ENCODE measurements at places on chromosomes 7 and 10.

DNA sequence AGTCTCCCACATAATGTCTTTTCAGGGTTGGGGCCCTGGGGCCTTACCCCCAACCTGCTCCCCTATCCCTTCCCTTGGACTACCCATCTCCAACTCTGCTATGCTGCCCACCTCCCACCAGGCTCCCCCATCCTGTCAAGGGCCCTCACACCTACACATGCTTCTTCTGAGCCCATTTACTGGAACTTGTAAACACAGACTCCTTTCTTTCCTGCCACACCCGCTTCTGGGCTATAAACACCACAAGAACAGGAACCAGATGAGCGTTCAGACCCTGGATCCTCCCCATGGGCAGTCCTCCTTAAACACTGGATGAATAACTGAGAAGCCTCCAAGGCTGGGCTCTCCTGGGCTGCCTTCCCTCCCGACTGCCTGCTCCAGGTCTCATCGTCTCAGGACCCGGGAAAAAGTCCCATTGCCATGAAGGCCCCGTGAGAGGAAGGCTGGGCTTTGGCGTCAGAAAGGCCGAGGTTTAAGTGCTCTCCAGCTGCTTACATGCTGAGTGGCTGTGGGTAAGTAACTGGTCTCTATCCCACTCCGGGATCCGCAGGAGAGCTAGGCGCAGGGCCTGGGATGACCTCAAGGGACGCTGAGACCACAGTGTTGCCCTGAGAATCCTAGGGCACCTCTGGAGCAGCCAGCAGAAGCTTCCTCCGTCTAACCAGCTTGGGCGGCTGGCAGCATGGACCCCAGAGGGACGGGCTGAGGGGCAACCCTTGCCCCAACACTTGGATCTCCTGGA is 15.6 kb upstream of the CRHR2 start:
- DNase-seq: no peak

- DNase-seq: no peak
Observed at GRCh38 chr10:2686691-2687090, 380.7 kb upstream of the PFKP start.

GRCh38 chr10:103820101-103821062 is 35.0 kb downstream of the SH3PXD2A start:
- DNase-seq: peak; percentile 73

DNA sequence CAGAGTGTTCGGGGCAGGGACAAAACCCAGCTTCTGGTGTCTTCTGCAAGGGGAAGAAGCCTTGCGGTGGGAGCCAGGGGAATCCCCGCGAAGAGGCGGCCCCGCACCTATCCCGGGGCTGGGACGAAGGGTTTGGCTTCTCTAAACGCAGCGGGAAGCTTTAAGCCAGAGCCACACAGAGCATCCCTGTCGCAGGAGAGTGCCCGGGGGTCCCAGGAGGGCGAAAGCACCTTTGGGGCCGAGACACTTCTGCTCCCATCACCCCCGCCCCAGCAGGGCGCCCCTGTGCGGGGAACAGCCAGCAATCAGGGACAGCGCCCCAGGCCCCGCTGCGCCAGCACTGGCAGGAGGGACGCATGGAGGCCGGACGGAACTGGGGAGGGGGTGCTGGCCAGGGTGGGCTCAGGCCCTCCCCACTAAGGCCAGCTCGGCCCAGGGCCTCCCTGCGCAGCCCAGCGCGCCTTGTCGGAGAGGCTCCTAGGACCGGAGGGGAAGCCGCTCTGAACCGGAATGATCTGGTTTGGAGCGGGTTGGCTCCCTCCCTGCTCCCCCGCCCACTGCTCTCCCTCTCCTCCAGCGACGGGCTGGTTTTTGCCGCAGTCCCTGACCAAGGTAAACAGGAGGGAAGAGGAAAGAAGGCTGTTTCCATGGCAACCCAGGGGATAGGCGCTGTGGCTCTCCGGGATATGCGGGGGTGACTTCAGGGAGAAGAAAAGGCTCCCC is 63.9 kb downstream of the TMEM209 start:
- DNase-seq: peak; percentile 83

GRCh38 chr10:1373287-1373686 is 317.1 kb downstream of the WDR37 start:
- no peak for DNase-seq

DNA sequence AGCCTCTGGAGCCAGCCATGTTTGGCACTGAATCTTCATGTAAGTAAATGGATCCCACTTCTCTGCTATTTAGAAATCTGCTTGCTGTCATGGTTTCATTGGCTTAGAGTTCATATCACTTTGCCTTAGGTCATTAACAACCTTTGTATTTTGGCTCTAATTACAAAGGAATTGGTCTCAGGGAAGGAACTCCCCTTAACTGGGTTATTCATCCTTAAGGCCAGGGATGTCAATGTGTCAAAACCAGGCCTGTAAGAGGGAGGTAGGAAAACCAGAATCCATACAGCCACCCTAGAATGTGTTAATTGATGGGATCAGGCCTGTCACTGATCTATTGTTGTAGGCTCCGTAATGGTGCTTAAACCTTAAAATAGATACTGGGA is 67.3 kb downstream of the ST7 start:
- DNase-seq: no peak

DNA sequence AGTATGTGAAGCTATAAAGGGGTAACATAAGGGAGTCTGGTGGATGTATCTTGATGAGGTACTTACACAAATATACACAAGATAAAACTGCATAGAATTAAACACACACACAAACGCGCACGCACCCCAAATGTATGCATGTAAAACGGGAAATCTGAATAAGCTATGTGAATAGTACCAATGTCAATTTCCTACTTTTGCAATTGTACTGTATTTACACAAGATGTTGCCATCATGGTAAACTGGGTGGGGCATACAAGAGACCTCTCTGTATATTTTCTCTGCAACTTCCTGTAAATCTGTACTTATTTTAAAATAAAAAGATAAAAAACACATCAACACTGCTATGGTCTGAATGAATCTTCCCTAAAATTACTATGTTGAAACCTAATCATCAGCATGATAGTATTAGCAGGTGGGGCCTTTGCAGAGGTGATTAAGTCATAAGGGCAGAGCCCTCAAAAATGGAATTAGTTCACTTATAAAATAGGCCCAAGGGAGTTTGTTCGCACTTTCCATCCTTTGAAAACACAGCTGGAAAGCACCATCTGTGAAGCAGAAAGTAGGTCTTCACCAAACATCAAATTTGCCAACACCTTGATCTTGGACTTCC is 30.1 kb downstream of the TPK1 start:
- DNase-seq: no peak

- peak; percentile 55 for DNase-seq
Observed at GRCh38 chr7:144391823-144392255, 11.7 kb downstream of the NOBOX start.

- peak; percentile 67 for DNase-seq
Observed at GRCh38 chr7:13989126-13989948, at the start of gene ETV1. ETV1 (minus strand) TSS chr7:13989666; CDS start chr7:13989052, 614 bp downstream.

DNA sequence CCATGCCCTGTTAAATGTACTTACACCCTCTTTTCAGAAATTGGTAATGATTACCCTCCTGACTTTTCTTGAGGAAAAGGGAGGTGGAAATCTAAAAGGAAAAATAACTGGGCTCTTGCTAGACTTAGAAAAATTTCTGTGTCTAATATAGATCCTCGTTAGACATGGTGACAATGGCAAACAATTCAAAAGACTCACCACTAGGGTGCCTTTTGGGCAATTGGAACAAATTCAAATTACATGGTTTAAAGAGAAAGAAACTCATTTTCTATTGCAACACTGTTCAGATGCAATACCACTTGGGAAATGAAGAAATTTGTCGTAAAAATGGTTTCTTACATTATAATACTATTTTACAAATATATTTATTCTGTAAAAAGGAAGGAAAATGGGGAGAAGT is 950.1 kb downstream of the GRM8 start:
- no peak for DNase-seq

DNA sequence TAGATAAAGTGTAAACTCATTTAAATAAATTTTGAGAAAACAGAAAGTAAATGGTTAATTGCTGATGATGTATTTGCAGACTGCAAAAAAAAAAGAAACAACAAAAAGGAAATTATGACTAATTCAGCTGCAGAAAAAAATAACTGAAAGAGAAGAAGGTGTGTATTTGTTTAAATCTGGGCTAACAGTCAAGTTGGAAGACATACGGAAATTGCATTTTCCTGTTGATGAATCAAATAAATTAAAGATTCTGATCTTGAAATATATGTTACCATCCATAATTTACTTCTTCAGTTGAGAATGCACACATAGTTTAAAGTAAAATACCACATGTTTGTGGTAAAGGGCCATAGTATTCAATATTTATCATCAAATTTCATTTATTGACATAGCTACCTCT is 19.3 kb upstream of the ING3 start:
- no peak for DNase-seq

DNA sequence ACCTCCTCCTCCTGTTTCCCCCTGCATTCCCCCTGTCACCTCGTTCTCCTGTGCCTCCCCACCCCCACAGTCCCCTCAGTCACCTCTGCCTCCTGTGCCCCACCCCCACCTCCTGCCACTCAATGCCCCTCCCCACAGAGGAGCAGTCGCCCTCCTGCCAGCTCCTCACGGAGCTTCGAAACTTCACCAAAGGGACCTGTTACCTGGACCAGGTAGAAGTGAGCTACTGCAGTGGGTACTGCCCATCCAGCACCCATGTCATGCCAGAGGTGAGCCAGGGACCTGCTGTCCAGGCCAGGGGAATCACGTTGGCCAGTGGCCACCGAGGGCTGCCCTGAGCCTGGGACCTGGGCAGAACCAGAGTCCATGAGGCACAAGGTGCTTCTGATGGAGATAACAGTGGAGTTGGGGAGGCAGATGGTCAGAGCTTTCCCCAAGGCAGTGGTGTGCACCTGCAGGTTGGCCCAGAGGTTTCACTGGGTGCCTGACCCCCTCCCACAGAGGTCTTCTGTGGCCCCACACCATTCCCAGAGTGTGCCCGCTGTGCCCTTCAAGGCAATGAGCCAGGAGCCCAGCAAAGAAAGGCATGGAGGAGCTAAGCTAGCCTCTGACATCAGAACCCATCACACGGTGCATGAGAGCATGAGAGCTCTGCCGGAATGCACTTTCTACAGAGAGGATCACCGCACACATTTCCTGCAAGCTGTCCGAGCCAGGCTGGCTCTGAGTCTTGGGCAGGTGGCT is 7.0 kb upstream of the ZNF862 start:
- no peak for DNase-seq

- DNase-seq: no peak
Observed at GRCh38 chr7:154789404-154789803, 213.5 kb downstream of the PAXIP1 start.

- DNase-seq: no peak
Observed at GRCh38 chr10:43952760-43953159, 304.1 kb upstream of the ZNF32 start.

DNA sequence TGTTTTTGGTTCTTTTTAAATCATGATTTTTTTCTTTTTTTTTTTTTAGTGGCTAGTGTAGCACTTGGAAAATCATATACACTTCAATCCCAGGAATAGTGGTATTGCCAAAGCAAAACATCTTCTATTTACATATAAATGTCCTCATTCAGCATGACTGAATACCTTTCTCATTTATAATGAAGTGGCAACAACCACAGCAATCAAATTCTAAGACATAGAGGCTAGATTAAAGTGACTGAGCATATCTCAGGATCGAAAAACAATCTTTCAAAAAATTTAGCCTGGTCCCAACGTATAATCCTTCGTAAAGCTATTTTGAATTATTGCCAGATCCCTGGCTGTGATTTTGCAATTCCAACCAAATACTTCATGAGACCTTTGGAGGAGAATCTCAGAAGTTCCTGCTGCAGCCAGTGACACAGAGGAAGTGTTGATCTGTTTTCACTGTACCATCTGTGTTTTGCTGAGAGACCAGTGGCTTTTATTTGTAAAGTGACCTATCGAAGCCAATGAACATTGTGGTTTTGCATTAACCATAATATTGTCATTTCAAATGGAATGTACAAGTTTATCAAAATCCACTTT is 29.8 kb upstream of the SP8 start:
- no peak for DNase-seq

GRCh38 chr10:110209926-110210673 is 2.7 kb downstream of the MXI1 start:
- DNase-seq: peak; percentile 69

DNA sequence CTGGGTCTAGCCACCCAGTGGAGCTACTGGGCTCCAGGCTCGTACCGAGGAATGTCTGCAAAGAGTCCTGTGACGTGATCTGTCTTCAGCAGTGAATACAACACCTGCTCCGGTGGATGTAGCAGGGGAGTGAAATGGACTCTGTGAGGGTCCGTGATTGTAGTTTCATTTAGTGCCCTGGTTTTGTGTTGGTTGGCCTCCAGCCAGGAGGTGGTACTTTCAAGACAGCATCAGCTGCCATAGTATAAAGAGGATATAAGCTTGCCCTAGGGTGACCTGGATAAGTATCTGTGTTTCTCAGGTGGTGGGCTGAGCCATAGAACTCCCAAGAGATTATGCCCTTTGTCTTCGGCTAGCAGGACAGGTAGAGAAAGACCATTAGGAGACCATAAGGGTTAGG is 24.6 kb upstream of the WNT2 start:
- no peak for DNase-seq

- DNase-seq: no peak
Observed at GRCh38 chr7:84274029-84274638, 79.5 kb upstream of the SEMA3A start.
